Ovary (tissue), 10 donors: ENCODE measurements at places on chromosomes 1 and 21. TPM values are rescaled to one million over a fixed set of nuclear protein-coding genes. Genes with fewer than 3 reads are reported as not detected.

The PDPN gene
- 35.4 TPM for total RNA-seq

The FCRL4 gene
- total RNA-seq, result not detected

The CELA3B gene
- total RNA-seq, result 19.2 TPM

The TP73 gene
- total RNA-seq, result 0.13 TPM

The LINGO4 gene
- total RNA-seq, result not detected

The CLEC20A gene
- total RNA-seq, result not detected

The AMIGO1 gene
- 12.3 TPM for total RNA-seq

The PLPP3 gene
- total RNA-seq, result 140 TPM

The GDAP2 gene
- total RNA-seq, result 21.2 TPM

The SLC6A9 gene
- total RNA-seq, result 3.0 TPM

The SHISAL2A gene
- 0.69 TPM for total RNA-seq

The HMCN1 gene
- 1.4 TPM for total RNA-seq

The NFYC gene
- 54.3 TPM for total RNA-seq

The PCAT6 gene
- not detected for total RNA-seq

The COL16A1 gene
- total RNA-seq, result 192 TPM

The PADI1 gene
- total RNA-seq, result not detected

The NPHP4 gene
- total RNA-seq, result 14.1 TPM

The ATP1A4 gene
- total RNA-seq, result not detected

The SH2D2A gene
- 1.4 TPM for total RNA-seq

The TNFRSF18 gene
- total RNA-seq, result not detected

The ADGRL2 gene
- 64.8 TPM for total RNA-seq

The INAVA gene
- 0.59 TPM for total RNA-seq

The SPRR2F gene
- total RNA-seq, result 74.2 TPM

The DYRK3 gene
- total RNA-seq, result 15.0 TPM

The HYI gene
- 79.0 TPM for total RNA-seq

The GON4L gene
- total RNA-seq, result 46.4 TPM

The KCNK2 gene
- 1.3 TPM for total RNA-seq

The FAM72B gene
- total RNA-seq, result 0.94 TPM

The ADGRB2 gene
- 7.2 TPM for total RNA-seq

The BCAR3 gene
- 17.5 TPM for total RNA-seq

The PGLYRP3 gene
- not detected for total RNA-seq

The NUP210L gene
- total RNA-seq, result not detected

The CD1E gene
- total RNA-seq, result not detected

The SPRR1B gene
- total RNA-seq, result not detected

The ACTL8 gene
- total RNA-seq, result not detected

The RRAGC gene
- 19.0 TPM for total RNA-seq

The PDC gene
- not detected for total RNA-seq

The CRYAA gene
- total RNA-seq, result not detected

The FAAH gene
- total RNA-seq, result 9.3 TPM
